Uterus (tissue), 4 donors: ENCODE measurements at places on chromosomes 5 and 9. TPM values are rescaled to one million over a fixed set of nuclear protein-coding genes. Genes with fewer than 3 reads are reported as not detected.

SH3TC2 gene
- total RNA-seq = 2.3 TPM

NSMF gene
- total RNA-seq = 40.7 TPM

- DNase-seq = peak; percentile 92
Measured at GRCh38 chr5:177500685-177501522, 3.5 kb upstream of the PDLIM7 start.

- no peak for DNase-seq
Measured at GRCh38 chr5:111194925-111195324, 29.3 kb upstream of the CAMK4 start.

DNA sequence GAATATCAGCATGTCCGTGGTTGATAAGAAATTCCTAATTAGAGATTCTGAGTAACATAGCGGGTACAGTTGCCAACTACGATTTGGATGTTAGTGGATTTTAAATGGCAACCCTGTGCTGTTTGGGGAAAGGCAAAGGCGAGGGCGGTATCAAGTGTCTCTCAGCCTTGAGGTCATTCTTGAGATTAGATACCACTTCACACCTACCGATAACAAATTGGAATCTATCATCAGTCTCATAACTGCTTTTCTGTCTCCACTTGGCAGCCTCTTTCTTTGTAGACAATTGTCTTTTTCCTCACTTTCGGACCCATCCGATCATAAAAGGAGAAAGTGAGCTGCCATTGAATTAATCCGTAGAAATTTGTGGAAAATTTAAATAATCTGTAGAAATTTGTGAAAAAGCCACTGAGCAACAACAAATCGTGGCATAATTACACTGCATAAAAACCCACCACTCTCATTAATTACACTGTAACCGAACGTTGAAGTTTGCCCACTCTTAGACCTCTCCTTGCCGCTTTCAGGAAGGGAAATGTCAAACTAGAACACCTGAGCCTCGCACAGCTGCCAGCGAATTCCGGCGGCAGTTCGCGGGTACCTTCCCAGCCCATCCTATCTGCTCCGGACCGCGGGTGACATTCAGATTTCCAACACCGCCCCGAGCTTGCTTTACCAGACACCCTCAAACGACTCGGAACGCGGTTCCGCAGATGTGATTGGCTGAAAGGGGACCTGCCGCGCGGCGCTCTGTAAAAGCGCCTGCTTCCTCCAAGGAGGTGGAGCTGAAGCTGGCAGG, 849 bp upstream of the RGMB start:
- peak; percentile 73 for DNase-seq

- DNase-seq = no peak
Measured at GRCh38 chr9:2655411-2655901, 33.9 kb downstream of the VLDLR start.

- no peak for DNase-seq
Measured at GRCh38 chr5:167626341-167627123, 664.9 kb upstream of the WWC1 start.

DNA sequence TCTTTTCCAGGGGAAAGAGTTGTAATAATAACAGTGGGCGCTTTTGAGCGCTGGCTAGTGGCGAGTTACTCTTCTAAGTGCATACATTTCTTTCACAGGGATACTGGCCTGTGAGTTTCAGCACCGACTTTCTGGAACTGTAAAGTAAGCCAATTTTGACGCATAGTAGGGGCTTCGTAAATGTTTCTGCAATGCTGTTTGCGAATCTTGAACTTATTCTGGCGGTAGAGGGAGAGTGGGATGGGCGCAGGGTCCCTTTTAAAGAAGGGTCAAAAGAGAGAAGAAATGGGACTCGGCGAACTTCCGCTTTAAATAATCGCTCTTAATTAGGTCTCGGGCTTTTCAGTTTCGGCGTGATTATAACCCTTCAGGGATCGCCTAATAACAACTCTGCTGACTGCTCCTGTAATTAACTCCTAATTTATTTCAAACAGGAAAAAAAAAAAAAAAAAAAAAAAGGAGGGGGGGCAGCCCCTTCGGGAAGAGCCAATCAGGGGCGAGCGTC, 351 bp upstream of the MSX2 start:
- DNase-seq = no peak

DNA sequence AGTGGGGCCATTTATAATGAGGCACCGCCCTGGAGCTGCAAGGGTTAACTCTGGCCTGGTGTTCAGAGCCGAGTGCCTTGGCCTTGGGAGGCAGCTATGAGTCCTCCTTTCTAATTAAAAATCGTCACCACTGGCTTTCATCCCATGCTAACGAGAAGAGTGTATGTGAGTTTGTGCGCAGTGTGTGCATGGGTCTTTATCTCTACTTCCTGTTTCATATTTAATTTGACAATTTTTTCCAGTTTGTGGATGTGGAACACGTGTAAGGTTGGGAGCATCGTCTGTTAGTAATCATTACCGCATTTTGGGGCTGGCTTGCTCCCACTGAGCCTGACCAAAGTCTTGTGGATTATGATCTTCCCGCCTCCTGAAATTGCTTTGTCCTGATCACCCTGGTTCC, 76.4 kb downstream of the NDFIP1 start:
- DNase-seq = no peak

DNA sequence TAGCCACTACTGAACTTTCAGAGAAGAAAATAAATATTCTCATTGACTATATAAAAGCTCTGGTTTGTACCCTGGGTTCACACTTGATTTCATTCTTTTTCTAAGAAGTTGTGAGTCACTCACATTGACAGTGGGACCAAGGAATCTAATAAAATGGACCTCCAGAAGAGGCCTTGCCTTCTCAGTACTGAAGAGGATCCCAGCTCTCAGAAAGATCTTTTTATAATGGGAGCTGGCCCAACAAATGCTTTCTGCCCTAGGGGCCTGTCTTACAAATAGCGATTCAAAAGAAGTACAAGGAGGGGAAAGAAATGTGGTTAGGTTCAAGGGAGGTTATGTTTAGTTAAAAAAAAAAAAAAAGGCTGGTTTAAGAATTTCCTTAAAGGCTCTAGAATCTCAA, 237.9 kb downstream of the ISL1 start:
- DNase-seq = no peak

GRCh38 chr9:106069241-106069640, 374.9 kb downstream of the TMEM38B start:
- DNase-seq = no peak

DNA sequence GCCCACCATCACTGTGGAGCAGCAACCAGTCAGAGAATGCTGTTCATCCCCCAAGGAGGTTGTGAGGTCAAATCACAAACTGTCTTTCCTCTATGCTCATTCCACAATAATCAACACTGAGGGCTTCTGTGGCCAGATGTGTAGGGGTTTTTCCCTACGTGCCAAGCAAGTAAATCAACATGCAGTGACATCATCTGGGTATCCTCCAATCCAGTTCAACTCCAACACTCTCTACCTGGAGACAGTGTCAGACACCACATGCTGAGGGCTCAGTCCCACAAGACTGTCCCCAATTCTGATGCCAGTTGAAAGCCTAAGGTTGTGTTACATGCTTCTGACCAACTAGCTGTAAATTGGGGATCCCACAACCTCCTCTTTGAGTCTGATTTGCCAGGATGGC, 57.3 kb upstream of the DMRT1 start:
- DNase-seq = no peak
